ENCODE measurements at places on chromosomes 3 and 15.

DNA sequence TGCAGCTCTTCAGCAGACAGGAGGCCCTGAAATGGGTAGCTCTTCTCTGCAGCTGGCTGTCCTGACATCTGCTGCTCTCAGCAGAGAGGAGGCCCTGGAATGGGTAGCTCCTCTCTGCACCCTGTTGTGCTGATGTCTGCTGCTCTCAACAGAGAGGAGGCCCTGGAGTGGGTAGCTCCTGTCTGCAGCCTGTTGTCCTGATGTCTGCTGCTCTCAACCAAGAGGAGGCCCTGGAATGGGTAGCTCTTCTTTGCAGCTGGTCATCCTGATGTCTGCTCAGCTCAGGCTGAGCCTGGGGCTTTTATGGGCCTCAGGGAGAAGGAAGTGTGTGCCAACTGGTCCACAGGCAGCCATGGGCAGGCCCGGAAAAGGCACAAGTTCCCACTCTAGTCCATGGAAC lies 66.6 kb downstream of the PIK3CB start:
- H3K36me3 ChIP-seq: peaks cover 40% of the 10 kb centered on the region
- no peak overlapping the region for H3K27ac ChIP-seq
- no peak overlapping the region for H3K4me3 ChIP-seq
- H3K4me1 ChIP-seq: no peaks in the 10 kb centered on the region

- H3K27ac ChIP-seq: no peak overlapping the region
- no peak for ATAC-seq
- H3K27me3 ChIP-seq: no peaks in the 10 kb centered on the region
- no peaks in the 10 kb centered on the region for H3K4me1 ChIP-seq
- no peak overlapping the region for H3K4me3 ChIP-seq
- H3K36me3 ChIP-seq: no peaks in the 10 kb centered on the region
Observed at GRCh38 chr3:87595798-87596197, 319.4 kb upstream of the POU1F1 start.

- no peaks in the 10 kb centered on the region for H3K4me1 ChIP-seq
- no peak overlapping the region for H3K27ac ChIP-seq
- no peak overlapping the region for H3K4me3 ChIP-seq
- H3K36me3 ChIP-seq: no peaks in the 10 kb centered on the region
- H3K27me3 ChIP-seq: no peaks in the 10 kb centered on the region
- no peak for ATAC-seq
Observed at GRCh38 chr3:25155652-25156471, 272.2 kb upstream of the RARB start.

DNA sequence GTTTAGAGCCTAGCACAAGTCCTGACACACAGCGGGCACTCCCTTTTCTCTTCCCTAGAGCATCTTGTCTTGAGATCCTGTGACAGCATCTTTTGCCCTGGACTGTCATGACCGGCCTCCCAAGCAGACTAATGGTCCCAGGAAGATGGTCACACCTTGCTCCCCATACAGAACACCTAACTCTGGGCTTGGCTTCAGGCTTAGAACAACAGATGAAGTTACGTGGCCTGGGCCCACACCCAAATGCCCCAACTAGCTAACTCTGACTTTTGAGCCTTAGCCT lies 781 bp upstream of the IP6K1 start:
- H3K4me3 ChIP-seq: peak overlapping the region; percentile 92
- H3K27me3 ChIP-seq: no peaks in the 10 kb centered on the region
- no peak for ATAC-seq
- no peaks in the 10 kb centered on the region for H3K36me3 ChIP-seq
- H3K27ac ChIP-seq: peak overlapping the region; percentile 95

- no peaks in the 10 kb centered on the region for H3K4me1 ChIP-seq
- H3K4me3 ChIP-seq: no peak overlapping the region
- no peaks in the 10 kb centered on the region for H3K27me3 ChIP-seq
- H3K27ac ChIP-seq: no peak overlapping the region
- ATAC-seq: no peak
- no peaks in the 10 kb centered on the region for H3K36me3 ChIP-seq
Observed at GRCh38 chr3:174822320-174822719, 36.8 kb upstream of the NAALADL2 start.

GRCh38 chr3:127485396-127486170 lies 105.0 kb downstream of the TPRA1 start:
- no peak overlapping the region for H3K4me3 ChIP-seq
- no peaks in the 10 kb centered on the region for H3K36me3 ChIP-seq
- H3K27me3 ChIP-seq: peaks cover 76% of the 10 kb centered on the region
- H3K4me1 ChIP-seq: no peaks in the 10 kb centered on the region

GRCh38 chr15:51380999-51381806 lies 39.7 kb downstream of the GLDN start:
- peaks cover 39% of the 10 kb centered on the region for H3K27me3 ChIP-seq
- H3K27ac ChIP-seq: no peak overlapping the region
- peak; percentile 80 for ATAC-seq
- H3K4me3 ChIP-seq: no peak overlapping the region
- no peaks in the 10 kb centered on the region for H3K4me1 ChIP-seq
- no peaks in the 10 kb centered on the region for H3K36me3 ChIP-seq

DNA sequence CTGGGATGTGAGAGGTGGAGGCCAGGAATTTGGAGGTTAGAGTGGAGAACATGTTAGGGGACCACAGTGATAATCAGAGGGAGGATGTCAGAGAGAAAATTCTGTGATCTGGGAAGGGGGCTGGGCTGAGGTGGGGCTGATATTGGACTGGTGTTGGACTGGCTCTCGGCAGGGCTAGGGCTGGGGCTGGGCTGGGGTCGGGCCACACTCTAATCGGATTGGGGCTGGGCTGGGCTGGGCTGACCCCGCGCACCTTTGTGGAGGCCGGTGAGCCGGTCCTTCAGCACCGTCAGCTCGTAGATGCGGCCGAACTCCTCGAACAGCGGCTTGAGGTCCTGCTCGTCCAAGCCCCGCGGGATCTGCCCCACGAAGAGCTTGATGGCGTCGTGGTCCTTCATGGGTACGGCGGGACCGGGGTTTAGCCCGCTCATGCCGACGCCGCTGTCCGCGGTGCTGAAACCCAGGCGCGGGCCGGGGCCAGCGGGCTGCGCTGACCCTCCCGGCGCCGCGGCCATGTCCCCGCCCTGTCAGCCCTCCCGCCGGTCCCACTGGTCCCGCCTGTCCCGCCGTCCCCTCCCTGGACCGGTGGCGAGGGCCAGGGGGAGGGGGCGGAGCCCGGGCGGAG lies 485 bp downstream of the CELF6 start:
- H3K27ac ChIP-seq: peak overlapping the region; percentile 7
- peaks cover 12% of the 10 kb centered on the region for H3K36me3 ChIP-seq
- H3K4me3 ChIP-seq: peak overlapping the region; percentile 72
- H3K4me1 ChIP-seq: peaks cover 20% of the 10 kb centered on the region
- peak; percentile 74 for ATAC-seq

GRCh38 chr3:159293493-159293892 lies 491.6 kb downstream of the MFSD1 start:
- no peaks in the 10 kb centered on the region for H3K36me3 ChIP-seq
- no peaks in the 10 kb centered on the region for H3K4me1 ChIP-seq
- no peak overlapping the region for H3K27ac ChIP-seq
- no peak for ATAC-seq
- H3K27me3 ChIP-seq: peaks cover 8% of the 10 kb centered on the region

DNA sequence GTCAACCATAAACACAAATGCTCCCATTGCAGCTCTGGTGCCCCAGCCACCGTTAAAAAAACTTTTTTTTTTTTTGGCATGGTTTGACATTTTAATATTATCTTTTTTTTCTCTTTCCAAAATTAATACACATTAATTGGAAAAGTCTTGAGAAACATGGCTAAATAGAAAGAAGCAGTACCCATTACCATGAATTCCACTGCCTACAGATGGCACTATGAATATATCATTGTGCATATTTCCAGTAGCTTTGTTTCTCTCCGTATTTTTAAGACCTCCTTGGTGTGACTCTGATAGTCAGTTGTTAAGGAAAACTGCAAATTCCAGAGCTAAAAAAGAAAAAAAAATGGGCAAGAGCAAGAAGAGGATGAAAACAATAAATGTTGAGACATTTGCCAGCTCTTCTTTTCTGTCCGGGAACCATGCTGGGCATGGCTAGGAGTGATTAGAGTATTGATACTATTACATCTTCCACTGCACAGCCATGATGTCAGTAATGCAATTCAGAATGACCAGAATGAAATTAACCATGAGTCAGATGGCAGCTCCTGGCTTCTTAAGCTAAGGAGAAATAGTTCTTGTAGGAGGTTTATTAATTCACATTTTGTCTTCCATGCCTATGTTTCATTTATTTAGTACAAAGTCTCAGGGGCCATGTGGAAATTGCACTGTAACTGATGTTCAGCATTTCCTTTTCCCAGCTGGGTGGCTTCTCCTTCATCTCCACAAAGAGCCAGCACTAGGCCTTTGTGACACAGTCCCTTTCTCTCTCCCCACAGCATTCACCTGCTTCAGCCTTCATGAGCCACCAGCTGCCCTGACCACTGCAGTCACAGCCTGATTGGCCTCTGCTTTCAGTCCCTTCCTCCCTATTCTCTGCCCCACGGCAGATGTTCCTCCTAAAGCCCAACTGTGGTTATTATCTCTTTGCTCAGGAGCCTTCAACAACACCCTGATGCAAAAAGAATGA lies 31.8 kb downstream of the SLC7A14 start:
- peaks cover 34% of the 10 kb centered on the region for H3K27me3 ChIP-seq
- ATAC-seq: no peak
- H3K36me3 ChIP-seq: no peaks in the 10 kb centered on the region
- H3K27ac ChIP-seq: no peak overlapping the region
- H3K4me1 ChIP-seq: no peaks in the 10 kb centered on the region
- H3K4me3 ChIP-seq: no peak overlapping the region
